ENCODE measurements at places on chromosomes 4 and X.

GRCh38 chrX:11509786-11510185 is 155.9 kb downstream of the ARHGAP6 start:
- DNase-seq = no peak

GRCh38 chr4:69147334-69147733 is 51.1 kb downstream of the UGT2B7 start:
- no peak for DNase-seq

DNA sequence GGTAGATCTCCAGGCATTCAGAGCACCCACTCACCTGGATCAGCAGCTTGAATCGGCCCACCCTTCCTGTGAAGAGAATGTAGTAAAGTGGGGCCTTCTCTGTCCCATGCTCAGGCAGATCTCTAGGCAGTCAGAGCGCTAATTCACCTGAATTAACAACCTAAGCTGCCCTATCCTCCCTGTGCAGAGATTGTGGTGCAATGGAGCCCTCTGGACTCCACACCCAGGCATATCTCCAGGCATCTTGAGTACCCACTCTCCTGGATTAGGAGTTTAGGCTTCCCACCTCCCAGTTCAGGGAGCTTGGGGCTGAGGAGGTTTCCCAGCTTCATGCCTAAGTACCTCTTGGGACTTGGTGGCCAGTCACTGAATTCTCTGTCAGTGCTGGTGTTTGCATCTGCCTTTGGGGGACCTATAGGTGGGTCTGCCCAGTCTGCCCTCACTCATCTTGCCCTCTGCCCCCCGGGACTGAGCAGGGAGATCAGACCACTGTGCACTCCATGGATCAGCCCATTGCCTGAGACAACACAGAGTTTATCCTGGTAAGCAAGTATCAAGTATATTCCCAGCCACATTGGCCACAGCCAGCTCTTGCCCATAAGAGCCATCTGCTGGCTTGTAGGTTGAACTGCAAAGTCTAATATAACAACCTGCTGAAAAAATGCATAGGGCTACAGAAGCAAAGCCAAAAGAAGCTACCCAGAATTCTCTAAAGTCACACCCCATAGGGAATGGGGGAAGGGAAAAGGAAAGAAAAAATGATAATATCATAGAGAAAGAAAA is 372.9 kb downstream of the KLHL13 start:
- no peak for DNase-seq

GRCh38 chrX:68438575-68438974 is 5.3 kb upstream of the OPHN1 start:
- no peak for DNase-seq

GRCh38 chr4:86388252-86388651 is 28.4 kb upstream of the MAPK10 start:
- DNase-seq = no peak

GRCh38 chr4:144355811-144356757 is 215.6 kb upstream of the GYPA start:
- no peak for DNase-seq

GRCh38 chrX:123809854-123810375 is 49.9 kb upstream of the XIAP start:
- DNase-seq = no peak

DNA sequence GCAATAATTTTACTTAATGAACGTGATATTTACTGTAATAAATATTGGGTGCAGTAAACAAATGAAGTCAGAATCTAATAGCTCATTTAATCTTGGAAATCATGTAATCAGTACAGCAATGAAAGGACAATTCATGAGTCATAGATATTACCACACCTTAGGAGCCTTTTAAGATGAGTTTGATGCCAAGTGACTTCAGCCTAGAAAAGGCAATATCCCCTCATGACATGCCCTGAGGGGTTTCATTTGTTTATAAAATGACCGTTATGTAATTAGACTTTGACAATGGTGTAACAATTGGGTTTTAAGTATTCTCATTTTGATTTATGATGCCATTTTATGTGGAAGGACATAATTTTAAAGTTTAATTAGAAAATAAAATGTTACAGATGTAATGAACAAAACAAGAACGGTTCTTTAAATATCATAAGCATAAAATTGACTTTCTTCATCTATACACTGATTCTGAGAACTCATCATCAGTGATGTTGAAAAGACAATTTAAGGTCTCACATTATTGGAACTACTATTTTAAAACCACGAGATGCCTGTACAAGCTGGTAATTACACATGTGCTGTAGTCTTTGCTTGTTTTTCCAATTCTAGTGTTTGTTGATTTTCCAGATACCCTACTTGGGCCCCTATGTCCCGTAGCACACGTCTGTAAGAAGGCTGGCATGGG is 5.0 kb downstream of the FGF2 start:
- DNase-seq = no peak

DNA sequence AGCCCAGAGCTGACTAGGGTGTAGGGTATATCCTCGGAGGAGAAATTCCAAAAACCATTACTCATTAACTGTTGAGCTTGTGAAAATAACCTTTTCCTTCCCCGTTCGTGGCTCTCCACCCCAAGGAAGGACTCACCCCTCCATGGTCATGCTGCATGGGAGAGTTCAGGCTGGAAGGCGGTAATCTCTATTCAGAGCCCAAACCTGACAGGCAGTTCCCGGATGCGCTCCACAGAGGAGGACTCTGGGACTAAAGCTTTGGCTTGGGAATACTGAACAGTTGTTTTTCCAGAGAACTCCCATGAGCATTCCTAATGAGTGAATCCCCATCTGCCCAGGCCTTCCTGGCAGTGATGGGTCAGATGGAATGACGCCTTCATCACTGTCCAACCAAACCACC is 125.4 kb downstream of the BCOR start:
- no peak for DNase-seq

Measured in activated CD4-positive, alpha-beta T cell treated with anti-CD3 and anti-CD28 coated beads, Interleukin-2, amount 10 ng/mL, durations not matched to agents 7 days and 5 days (primary cell).